ENCODE measurements at places on chromosomes 13 and 19.

- no peak for DNase-seq
Measured at GRCh38 chr19:45119582-45119981, 26.6 kb downstream of the PPP1R37 start.

DNA sequence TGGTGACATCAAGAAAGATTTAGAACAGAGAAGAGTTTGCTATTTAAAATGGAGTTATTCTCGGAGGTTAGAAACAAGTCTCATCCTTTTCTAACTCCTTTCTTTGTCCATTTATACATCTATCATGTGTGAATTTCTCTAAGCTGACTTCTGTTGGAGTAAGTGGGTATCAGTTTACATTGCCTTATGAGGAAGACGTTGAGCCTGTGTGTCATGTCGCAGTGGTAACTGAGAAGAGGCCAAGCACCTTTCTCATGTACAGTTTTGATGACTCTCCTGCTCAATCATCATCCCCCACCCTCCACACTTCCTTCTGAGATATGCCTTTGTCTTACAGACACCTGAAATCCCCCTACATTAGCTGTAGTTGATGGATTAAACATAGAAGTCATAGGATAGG is 624.8 kb downstream of the LIG4 start:
- no peak for DNase-seq

DNA sequence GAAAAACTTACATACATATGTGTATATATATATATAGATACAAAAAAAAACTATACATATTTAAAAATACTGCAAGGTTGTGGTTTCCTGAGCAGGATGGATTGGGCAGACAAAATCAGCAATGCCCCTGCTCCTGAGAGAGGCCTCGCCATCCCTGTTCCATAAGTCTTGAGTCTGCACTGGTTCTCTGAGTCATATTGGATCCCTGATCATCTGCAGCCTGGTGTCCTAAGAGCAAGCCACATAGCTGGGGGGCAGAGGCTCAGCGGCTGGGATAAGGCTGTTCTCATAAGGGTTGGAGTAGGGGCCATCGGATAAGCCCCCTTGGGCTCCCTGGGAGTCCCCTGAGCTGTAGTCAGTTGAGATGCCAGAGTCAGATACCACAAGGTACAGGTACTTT is 3.3 kb downstream of the SWSAP1 start:
- DNase-seq, result peak; percentile 20

DNA sequence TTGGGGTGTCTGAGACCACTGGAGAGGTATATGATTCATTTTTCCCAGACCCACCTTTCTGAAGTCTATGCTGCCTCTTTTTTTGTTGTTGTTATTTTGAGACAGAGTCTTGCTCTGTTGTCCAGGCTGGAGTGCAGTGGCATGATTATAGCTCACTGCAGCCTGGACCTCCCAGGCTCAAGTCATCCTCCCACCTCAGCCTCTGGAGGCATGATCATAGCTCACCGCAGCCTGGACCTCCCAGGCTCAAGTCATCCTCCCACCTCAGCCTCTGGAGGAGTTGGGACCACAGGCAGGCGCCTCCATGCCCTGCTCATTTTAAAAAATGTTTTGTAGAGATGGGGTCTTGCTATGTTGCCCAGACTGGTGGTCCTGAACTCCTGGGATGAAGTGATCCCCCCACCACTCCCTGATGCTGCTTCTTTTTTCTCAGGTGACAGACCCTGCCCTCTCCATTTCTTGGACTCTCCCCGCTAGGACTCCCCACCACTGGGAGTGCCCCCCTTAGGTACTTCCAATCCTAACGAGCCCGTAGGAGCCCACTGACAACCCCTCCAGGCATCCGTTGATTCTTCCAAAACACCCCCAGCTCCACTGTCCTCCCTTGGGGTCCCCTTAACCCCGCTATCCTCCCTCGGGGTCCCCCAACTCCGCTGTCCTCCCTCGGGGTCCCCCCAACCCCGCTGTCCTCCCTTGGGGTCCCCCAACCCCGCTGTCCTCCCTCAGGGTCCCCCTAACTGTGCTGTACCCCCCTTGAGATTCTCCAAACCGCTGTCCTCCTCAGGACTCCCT is 45.4 kb downstream of the ARHGEF18 start:
- no peak for DNase-seq

- DNase-seq, result peak; percentile 73
Measured at GRCh38 chr19:30253581-30253996, 118.6 kb upstream of the ZNF536 start.

DNA sequence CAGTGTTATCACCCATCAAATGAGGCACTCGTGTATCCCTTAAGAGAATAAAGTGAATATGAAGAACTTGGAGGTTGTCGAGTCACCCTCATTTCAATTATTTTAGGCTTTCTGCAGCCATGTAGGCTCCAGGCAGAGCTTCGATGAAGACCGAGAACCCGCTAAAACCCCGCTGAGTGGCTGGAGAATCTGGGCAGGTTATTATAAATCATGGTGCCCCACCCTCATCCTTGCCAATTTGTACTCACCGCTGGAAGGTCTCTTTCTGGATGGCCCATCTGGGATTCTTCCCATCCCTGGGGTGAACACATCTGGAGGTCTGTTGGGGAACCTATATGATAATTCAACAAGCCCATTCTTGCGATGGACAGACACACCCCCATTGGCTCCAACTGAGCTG is 190.8 kb downstream of the ZNF536 start:
- DNase-seq, result no peak

DNA sequence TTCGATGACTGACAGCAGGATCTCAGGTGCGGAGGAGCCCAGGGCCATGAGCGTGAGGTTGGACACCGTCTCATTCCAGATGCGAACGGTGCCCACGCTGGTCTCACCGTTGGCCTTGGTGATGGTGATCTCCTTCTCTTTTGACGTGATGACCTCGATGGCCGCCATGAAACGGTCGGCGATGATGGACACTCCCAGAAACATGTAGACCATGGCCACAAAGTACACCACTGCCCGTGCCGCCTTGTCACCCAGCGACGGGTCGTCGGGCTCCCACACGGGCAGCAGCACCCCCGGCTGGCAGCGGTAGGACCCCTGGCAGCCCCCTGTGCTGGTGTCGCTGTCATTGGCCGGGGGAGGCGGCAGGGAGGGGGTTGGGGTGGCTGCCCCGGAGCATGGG is 5.7 kb downstream of the SLC8A2 start:
- DNase-seq, result no peak

DNA sequence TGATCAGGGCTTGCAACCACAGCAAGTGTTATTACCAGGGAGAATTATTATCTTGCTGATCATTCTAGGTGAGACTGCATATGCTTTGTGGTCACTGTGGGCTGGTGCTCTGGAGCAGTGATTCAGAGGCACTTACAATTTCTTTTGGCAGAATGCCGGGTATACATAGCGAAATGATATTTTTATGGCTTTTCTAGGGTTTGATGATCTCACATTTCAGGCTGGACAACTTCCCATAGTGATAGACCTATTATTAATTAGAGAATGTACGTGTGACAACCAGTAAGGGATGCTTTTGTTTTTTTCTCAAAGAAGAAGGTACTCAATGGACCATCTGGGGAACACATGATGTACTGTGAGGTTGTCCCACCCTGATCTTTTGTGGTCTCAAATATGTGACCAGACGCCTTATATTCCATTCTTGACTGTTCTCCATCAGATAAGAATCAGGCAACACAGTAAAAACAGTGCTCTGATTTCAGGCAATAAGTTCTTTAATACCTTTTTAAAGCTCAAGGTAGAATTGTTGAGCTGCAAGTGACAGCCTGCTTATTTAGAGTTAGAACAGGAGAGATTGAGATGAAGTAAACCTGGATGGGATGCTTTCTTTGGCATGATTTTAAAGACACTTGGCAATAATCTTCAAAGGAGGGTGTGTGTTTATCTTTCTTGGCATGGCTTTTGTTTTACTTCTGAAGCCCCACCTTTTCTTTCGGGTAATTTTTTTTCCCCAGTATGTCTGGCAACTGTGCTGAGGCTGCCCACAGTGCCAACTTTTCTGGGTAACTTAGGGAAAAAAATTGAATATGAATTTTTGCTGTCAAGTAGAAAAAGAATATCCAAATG is 27.4 kb upstream of the SCEL start:
- peak; percentile 85 for DNase-seq

DNA sequence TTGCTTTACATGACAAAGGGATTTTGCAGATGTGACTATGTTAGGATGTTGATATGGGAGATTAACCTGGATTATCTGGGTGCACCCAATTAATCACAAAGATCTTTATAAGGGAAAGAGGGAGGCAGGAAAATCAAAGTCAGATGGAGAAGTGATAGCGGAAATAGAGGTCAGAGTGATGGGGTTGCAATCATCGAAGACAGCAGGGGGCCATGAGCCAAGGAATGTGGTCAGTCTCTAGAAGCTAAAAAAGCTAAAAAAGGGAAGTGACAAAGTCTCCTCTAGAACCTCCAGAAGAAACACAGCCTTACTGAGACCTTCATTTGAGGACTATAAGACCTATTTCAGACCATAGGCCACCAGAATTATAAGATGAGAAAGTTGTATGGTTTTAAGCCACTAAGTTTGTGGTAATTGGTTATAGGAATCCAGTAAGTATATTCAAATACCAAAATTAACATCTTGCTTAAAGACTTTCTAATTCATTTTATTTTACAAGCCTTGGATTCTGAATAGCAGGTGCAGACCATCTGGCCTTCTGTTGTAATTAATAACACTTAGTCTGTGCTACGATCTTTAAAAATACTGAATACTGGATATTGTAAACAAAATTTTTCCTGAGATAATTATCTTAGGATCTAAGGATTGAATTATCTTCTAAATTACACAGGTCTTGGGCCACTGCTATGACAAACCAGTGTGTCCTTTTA is 493.4 kb upstream of the PCDH20 start:
- DNase-seq, result no peak

GRCh38 chr19:30648866-30649862 is 277.0 kb downstream of the ZNF536 start:
- DNase-seq, result no peak

Data from AG10803 (cell line).